ENCODE measurements at places on chromosomes 12 and 14.
A peak's percentile ranks its signal among the peaks of the same experiment; 100 is the strongest.

GRCh38 chr12:50637870-50638481 lies 125.9 kb upstream of the ATF1 start:
- no peak for DNase-seq

GRCh38 chr12:93442411-93443340 lies 929 bp upstream of the UBE2N start:
- no peak for DNase-seq

- DNase-seq, result no peak
Observed at GRCh38 chr14:96130854-96131253, 73.8 kb upstream of the BDKRB2 start.

DNA sequence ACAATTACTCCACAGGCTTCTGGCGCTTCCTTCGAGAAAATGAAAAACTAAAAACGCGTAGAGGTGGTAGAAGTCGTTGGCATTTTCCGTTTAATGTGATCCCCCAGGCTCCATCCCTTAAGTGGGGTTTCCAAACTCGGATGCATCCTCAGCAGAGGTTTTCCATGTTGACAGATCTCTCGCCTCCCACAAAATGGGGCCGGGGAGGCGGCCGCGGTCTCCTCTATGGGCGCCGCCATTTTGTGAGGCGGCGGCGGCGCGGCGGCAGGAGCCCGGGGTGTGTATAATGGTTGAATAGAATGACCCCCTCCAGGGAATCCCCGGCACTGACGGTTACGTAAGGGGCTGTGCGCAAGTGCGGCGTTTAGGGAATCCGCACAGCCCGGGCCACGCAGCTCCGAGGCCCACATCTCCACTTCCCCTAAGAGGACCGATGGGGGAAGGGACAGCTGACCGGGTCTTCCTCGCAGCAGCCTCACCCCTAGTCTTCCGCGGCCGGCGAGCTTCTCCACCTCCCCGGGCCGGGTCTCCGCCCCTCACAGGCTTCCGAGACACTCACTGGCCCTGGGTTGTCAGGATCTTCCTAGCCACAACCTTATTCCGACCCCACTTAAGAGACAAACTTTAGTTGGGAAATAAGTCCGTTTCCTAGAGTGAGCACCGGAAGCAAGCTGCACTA lies 2.1 kb upstream of the ARID2 start:
- peak; percentile 93 for DNase-seq

DNA sequence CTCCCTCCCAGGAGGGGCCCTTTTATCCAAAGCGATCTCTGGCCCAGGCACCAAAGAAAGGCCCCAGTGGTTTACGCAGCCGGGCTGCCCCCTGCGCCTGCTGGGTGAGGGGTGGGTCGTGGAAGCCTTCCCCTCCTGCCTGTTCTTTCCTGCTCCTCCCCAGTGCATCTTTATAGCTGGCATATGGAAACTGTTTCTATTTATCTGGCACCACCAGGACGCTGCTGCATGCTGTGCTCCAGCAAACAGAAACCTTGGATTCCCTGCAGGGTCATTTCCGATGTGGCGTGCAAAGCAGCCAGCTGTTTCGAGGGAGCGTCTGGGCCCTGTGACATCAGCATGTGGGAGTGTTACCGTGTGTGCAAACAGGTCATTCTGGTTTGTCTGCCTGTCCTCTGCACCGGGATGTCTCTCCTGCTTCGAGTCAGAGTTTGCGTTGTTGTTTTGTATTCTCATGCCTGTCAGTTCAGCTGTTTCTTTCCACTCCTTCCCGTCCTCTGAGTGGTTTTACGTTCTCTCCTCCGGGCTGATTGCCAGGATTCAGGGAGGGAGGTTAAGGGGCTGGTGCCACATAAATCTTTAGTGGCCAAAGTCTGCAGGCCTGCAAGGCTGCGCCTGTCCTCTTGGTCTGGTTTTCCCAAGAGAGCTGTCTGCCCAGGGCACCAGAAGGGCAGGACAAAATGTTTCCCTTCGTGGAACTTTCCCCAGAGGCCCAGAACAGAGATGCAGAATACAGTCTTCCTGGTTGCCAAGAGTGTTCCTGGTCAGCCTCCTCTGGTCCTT lies 24.6 kb downstream of the TPCN1 start:
- peak; percentile 94 for DNase-seq

GRCh38 chr12:109294286-109294796 lies 14.7 kb downstream of the FOXN4 start:
- DNase-seq, result no peak

GRCh38 chr12:49033611-49034285 lies 15.2 kb upstream of the PRKAG1 start:
- no peak for DNase-seq

DNA sequence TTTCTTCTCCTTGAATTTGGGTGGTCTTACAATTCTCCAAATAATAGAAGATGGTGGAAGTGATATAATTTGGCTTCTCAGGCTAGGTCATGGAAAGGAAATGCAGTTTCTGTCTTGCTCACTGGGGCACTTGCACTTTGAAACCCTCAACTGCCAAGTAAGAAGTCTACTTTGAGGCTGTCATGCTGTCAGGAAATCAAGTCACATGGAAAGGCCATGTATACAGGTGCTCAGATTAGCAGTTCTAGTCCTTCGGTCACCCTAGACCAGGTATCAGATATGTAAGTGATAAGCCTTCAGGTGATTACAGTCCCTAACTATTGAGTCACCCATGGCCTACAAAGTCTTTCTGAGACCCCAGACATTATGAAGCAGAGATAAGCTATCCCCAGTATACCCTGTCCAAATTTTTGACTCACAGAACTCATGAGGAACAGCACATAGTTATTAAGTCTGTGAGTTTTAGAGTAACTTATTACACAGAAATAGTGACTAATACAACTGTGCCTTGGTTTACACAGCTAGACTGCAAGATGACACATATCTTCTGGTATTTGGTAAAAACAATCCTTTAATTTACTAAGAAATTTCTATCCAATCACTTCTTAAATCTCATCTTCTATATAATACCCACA lies 26.3 kb upstream of the BBS10 start:
- DNase-seq, result no peak

- no peak for DNase-seq
Observed at GRCh38 chr14:96363751-96364336, 518 bp downstream of the GSKIP start.

GRCh38 chr12:91204421-91204820 lies 21.8 kb upstream of the DCN start:
- no peak for DNase-seq

- no peak for DNase-seq
Observed at GRCh38 chr12:130097798-130098255, 64.4 kb upstream of the FZD10 start.

- DNase-seq, result no peak
Observed at GRCh38 chr12:64691227-64691794, 67.9 kb downstream of the GNS start.

DNA sequence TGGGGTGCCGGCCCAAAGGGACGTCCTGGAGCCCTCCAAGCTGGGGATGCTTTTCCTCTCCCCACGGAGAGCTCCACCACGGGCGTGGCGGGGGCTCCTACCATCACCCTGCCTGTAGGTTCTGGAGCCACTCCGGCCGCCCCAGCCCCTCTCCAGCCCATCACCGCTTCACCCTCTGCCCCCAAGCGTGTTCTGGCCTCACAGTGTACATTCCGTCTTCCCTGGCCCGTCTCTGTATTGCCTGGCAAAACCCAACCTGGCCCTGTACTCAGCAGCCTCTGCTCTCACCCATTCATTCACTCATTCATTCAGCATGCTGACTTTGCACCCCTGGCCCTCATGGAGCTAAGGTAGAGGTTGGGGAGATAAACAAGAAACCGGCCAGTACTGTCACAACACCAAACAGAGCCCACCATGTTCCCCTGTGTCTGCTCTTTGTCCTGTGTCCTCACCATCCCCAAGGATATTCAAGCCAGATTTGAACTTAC lies 20.3 kb downstream of the SLC25A29 start:
- DNase-seq, result no peak

DNA sequence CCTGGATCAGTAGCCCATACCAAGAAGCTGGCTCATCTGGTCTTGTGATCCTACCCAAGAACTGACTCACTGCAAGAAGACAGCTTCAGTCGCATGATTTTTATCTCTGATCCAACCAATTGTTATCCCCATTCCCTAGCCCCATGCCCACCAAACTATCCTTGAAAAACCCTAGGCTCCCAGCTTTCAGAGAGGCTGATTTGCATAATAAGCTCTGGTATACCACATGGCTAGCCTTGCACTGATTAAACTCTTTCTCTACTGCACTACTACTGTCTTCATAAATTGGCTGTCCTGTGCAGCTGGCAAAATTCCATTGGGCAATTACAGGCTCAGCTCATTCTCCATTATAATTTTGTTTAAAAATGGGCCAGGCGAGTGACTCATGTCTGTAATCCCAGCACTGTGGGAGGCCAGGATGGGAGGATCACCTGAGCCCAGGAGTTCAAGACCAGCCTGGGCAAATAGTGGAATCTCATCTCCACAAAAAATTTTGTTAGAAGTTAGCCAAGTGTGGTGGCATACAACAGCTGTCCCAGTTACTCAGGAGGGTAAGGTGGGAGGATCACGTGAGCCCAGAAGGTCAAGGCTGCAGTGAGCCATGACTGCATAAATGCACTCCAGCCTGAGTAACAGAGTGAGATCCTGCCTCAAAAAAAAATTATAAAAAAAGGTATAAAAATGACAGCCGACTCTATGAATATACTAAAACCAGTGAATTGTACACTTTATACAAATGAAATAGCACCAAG lies 76.7 kb upstream of the EIF5 start:
- DNase-seq, result no peak

- no peak for DNase-seq
Observed at GRCh38 chr12:40615590-40615989, 76.6 kb upstream of the CNTN1 start.

DNA sequence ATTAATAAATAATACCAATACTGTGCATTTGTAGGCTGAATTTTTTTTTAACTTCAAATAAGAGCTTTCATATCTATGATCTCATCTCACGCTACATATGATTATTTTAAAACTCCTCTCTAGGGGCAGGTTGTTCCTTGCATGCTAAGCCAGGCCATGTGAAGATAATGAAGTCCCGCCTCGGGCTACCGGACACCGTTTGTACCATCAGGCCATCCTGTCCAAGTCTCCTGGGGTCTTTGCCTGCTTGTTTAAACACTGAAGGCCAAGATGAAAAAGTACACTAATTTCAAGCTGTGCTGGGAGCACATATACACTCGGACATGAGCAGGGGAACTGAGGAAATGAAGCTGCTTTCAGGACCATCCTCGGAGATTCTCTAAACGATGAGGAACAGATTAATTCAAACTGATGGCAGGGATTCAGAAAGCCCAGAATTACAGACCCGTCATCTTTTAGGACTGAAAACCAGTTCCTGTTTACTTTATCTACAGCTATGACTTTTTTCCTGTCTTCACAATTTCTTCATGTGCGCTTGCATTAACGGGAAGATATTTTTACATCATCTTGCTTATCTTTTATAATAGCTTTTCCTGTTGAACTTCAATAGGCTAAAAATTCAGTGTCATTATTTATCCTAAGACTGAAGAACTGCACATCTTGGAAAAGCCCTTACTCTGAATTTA lies 6.3 kb upstream of the ABHD12B start:
- DNase-seq, result no peak

- DNase-seq, result no peak
Observed at GRCh38 chr14:51082349-51082748, 12.6 kb downstream of the TRIM9 start.

DNA sequence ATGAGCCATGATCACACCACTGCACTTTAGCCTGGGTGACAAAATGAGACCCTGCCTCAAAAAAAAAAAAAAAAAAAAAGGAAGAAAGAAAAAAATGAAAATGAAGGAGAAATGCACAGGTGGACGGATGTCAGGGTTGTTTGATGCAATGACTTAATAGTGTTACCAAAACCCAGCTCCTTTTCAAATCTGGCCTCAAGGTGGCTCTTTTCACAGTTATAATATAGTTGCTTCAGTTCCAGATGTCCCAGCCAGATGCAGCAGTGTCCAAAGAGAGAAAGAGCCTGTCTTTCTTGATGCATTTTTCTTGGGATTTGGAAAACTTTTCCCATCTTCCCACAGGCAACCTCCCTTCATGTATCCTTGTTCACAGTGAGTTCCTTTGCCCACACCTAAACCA lies 36.5 kb downstream of the KCNMB4 start:
- no peak for DNase-seq

DNA sequence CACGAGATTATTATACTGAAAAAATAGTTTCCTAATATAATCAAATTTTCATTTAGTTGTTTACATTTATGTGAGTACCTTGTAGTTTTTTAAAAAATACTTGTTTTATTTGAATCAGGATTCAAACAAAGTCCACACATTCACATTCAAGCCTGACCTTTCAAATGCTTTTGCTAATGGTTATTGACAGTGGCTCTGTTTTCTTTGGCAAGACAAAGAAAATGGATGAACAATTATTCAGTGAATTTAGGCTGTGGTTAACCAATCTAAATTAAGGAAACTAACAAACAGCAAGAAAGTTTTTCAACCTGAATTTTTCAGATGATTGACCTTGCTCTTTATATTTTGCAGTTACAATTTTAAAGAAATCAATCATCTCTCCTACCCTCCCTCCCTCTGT lies 9.7 kb downstream of the SLC4A8 start:
- no peak for DNase-seq

GRCh38 chr12:117854339-117855012 lies 114.3 kb downstream of the KSR2 start:
- DNase-seq, result no peak

GRCh38 chr14:90443161-90444076 lies 46.6 kb downstream of the CALM1 start:
- DNase-seq, result no peak

DNA sequence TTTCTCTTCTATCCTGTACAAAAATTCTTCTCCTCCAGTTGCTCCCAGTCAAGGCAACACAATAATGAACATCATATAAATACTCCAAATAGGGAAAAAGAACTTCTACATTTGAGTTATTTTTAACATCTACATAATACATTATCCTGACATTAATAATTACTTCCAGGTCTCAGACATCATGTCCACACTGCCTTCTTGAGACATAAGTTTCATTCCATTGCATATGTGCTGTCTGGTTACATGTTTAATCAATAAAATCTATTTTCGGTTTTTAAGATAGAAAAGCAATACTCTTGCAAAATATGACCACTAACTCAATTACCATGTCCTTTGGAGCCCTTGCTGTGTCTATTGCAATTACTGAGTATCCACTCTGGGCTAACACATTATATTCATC lies 881.9 kb downstream of the GALC start:
- no peak for DNase-seq

DNA sequence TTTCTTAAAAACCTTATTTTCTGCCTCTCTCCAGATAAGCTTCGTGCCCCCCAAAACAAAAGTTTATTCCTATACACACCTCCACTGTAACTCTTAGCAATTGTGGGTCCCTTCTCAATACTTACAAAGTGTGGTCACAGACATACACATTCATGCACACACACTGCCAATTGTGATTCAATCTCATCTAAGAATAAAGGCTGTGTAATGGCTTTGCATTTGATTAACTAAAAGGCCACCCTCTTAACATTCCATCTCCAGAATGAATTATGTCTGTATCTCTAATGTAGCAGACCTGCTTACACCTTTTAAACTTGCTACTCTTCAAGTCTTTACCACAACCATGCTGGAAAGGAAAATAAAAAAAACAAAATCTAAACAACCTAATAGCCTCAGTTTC lies 49.5 kb downstream of the MYF5 start:
- DNase-seq, result no peak

GRCh38 chr14:97117693-97118092 lies 320.5 kb downstream of the VRK1 start:
- DNase-seq, result no peak

Data from NCI-H1417 treated with DMSO at 0.1 percent for 48 hours (cell line).